ENCODE measurements at places on chromosomes 5 and 9.

DNA sequence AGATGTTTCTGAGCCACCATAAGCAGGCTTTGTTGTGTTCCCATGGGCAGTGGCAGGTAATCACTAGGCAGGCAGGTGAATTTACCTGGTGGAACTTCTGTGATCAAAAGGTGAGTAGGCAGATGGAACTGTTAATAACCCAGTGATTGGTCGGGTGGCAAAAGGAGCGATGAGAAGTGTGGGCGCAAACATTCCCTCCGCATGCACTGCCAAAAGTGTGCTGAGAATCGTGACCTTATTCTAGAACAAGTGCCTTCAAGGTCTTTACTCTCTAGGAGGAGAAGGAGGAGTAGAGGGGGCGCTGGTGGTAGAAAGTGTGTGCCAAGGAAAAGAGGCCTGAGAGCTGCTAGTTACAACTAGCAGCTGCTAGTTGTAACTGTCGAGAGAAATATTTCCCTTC, 3.3 kb downstream of the OTULINL start:
- DNase-seq = no peak

GRCh38 chr5:142618130-142618523, 67.8 kb downstream of the FGF1 start:
- DNase-seq = no peak

DNA sequence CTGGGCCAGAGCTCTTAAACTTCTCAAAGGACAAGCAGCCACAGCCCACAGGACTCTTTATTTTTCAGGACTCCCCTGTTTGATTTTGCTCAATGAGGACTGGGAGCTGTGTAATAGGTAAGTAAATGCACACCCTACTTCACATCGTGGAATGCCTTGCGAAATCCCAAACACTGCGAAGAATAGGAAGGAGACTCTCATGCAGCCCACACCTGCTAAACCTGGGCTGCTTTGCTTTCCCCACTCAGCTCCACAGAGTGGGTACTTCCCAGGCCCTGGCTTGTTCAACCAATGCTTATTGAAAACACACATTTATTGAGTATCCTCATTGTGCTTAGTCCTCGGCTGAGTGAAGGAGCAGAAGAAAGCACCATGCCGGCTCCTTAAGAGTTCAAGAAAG, 103.3 kb upstream of the FSTL4 start:
- DNase-seq = no peak

DNA sequence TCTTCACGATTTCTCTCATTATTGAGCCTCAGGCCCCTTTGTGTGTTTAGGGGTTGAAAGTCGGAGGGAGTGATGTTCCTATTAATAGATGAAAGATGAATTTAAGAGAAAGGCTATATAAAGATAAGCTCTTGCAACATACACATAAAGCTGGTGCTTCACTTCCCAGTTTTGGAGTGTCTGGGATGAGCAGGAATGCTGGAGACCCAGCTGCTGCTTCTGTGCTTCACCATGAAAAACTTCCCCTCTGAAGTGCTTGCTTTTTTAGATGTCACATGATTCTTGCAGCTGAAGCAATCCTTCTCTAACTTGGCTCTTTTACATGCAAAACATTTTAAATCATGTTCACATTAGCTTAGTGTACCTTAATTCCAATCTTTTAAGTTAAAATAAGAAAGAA, 19.7 kb upstream of the SNCAIP start:
- no peak for DNase-seq

GRCh38 chr5:93328833-93329232, 252.2 kb downstream of the NR2F1-AS1 start:
- no peak for DNase-seq

DNA sequence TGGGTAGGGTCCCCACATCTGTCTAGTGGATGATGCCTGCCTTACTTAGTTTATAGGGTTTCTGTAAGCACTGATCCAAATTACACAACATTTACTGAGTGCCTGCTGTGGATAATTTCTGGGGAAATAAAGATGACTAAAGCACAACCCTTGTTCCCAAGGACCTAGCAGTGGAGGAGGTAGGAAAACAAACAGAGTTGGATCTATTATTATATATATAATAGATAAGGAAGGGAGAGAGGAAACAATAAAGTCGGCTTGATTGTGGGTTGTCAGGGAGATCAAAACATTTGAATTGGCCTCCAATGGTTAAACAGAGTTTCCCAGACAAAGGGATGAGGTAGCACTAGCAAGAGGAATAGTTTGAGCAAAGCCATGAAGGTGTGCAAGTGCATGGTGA, 14.0 kb downstream of the IL33 start:
- DNase-seq = no peak

Measured in right forelimb (tissue), 1 donor.